ENCODE measurements at places on chromosomes 5 and 9.

- no peak for DNase-seq
Measured at GRCh38 chr5:130424341-130424740, 520.1 kb downstream of the CHSY3 start.

DNA sequence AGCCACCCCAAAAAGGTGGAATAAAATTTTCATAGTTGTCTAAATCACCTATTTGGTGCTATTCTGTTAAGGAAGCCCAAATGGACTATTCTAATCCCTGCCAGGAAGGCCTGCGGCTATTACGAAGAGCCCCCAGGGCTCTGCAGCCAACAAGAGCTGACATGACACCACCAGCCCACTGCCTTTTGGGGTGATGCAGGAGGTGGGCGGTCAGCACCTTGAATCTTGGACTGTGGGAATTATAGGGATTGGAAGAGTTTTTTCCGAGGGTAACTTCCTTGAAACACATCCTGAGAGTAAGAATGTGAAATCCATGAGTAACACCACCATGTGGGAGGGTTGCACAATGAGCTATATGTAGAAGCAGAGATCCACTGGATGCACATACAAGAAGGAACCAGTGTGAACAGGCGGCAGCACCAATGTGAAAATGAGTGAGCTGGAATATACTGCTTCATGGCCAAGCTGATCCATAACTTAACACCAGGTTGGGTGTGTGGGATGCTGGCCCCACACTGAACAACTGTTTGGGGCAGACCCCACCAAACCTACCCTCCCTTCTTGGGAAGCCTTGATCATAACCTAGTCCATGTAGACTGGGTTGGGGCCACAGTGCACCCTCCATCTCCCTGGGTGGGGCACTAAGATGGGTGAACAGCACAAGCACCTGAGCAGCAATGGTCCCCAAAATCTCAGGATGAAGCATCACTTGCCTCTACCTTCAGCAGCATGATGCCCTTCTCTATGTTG lies 239.0 kb downstream of the FSTL4 start:
- no peak for DNase-seq

- no peak for DNase-seq
Measured at GRCh38 chr5:77316871-77317661, 106.6 kb downstream of the PDE8B start.

- no peak for DNase-seq
Measured at GRCh38 chr9:20315677-20316076, 306.6 kb downstream of the MLLT3 start.

GRCh38 chr5:153641183-153641688 lies 150.8 kb downstream of the GRIA1 start:
- DNase-seq: no peak

DNA sequence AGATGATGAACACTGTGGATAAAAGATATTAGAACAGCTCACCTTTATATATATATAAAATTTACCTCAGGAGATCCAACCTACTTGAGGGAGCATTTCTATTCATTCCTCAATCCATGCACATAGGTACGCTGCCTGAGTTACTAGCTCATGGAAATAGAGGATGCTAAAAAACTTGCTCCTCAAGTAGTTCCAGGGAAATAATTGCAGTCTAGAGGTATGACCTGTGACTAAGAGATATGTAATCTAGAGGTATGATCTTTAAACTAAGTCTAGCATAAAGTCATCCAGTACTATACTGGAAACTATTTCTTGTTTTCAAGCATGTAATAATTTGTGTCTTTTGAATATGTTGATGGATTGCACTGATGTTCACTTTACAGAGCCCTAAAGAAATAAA lies 471.2 kb downstream of the TAF11L14 start:
- no peak for DNase-seq

- DNase-seq: no peak
Measured at GRCh38 chr9:93531374-93531773, 45.0 kb upstream of the PHF2 start.

DNA sequence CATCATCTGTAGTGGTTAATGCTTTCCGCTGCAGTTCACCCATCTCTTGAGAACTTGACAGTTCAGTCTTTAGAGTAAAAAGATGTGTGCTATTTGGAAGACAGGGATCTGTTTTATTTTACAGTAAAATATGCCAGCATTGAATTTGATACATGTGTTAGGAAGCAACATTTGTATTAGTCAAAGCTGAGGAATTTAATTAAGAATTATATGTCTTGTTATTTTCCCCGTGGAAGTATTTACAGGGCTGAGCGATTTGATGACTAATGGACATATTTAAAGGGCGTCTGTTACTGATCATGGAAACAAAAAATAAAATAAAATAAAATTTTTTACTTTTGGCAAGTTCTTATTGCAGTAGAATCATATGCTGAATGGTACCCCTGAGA lies 101.3 kb downstream of the PAM start:
- DNase-seq: no peak

DNA sequence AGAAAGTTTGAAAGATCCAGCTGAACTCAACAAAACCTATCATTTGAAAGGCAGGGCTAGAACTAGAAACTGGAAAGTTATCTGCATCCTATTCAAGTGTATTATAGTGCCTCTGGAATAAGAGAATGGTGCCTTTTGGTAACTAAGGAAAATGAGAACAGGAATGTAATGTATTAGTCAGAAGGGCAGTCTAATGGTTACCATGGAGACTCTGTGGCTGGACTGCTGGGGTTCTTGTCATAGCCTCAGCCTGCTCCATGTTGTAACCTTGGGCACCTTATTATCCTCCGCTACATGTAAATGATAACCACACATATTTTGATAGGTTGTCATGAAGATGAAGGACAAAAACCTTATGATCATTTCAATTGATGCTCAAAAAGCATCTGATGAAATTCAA lies 24.6 kb upstream of the IFNB1 start:
- no peak for DNase-seq

- no peak for DNase-seq
Measured at GRCh38 chr5:38509185-38509584, 47.3 kb downstream of the LIFR start.

DNA sequence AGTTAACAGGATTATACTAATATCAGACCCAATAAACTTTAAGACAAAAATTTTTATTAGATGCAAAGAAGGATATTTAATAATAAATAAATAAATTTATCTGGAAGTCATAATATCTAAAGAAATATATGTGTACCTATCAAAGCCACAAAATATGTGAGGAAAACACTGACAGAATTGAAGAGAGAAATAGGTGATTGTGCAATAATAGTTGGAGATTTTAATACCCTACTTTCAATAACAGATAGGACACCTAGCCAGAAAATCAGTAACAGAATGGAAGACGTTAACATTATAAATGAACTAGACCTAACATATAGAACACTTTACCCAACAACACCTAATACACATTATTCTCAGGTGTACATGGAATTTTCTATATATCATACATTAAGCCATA lies 541.4 kb upstream of the SMC2 start:
- no peak for DNase-seq

- no peak for DNase-seq
Measured at GRCh38 chr5:146005264-146005663, 68.9 kb downstream of the SH3RF2 start.

DNA sequence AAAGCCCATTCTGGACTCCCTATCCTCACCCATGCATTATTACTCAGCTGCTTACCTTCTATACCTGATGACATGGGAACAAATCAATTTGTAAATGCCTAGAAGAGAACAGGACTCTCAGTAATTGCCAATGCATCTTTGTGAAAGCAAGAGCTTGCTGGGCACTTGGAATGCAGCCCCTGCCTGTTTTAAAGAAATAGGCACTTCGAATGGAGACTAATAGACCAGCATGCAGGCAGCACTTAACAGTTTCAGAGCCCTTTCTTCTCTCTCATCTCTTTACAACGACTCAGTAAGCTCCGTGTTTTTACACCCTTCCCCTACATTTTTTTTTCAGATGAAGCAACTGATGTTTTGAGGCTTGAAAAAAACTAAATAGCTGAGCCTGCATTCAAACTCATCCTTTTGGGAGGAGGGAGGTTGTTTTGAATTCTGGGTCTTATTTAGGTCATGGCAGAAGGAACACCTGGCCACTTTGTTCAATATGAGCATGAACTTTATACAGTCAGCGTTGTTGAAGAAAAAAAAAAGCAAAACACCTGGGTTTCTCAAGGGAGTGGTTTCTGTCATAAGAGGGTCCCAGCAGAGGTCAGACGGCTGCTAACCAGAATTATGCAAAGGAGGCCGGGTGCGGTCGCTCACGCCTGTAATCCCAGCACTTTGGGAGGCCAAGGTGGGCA lies 34.6 kb upstream of the WHRN start:
- DNase-seq: no peak

DNA sequence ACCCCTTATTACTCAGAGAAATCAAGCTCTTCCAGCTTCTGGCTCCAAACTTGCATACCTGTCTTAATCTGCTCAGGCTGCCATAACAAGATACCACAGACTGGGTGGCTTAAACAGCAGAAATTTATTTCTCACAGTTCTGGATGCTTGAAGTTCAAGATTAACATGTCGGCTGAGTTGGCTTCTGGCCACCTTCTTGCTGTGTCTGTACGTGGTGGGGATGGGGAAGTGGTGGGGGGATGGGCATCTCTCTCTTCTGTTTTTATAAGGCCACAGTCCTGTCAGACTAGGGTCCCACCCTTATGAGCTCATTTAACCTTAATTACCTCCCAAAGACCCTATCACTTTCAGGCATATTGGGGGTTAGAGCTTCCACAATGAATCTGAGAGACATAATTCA lies 140.5 kb downstream of the SV2C start:
- no peak for DNase-seq

GRCh38 chr9:38249587-38250210 lies 142.8 kb upstream of the ALDH1B1 start:
- DNase-seq: no peak

DNA sequence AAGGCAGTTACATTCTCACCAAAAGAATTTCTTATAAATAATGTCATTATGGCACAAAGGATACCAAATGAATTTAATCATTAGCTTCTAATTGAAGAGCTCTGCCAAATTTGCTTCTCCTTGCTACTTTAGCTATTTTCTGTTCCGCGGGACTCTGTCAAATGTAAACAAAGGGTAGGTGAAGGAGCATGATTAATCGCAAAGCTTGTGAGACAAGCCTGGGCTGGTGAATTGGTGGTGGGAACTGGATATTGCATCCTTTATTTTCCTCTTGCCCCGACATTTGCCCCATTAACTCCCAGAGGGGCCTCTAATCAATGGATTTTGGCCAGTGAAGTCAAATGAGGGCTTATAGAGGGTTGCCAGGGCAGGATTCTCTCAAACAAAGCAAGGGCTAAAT lies 234.2 kb upstream of the RFX3 start:
- peak; percentile 62 for DNase-seq

- DNase-seq: no peak
Measured at GRCh38 chr5:158389786-158390185, 530.8 kb upstream of the CLINT1 start.

DNA sequence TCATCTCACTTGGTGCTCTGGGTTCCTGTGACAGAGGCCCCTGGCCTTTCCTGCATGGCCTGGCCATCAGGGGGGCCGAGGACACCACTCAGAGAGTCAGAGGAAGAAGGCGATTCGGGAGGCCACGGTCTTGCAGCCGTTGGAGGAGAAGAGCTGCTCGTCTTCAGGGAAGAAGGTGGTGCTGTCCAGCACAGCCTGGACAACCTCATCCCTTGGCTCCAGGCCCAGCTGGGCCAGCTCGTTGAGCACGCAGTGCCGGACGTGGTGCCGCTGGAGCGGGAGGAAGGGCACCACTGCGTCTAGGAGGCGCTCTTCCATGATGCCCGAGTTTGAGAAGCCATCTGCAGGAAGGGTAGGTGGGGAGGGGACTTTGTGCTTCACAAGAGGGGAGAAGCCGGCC lies 3.2 kb downstream of the TOR2A start:
- no peak for DNase-seq

GRCh38 chr5:179110528-179110927 lies 50.4 kb downstream of the ZNF354C start:
- no peak for DNase-seq

- peak; percentile 84 for DNase-seq
Measured at GRCh38 chr9:4011054-4011453, 288.8 kb downstream of the GLIS3 start.

- DNase-seq: no peak
Measured at GRCh38 chr5:11009576-11009975, 248.5 kb upstream of the DAP start.

GRCh38 chr9:2086971-2087370 lies 71.8 kb downstream of the SMARCA2 start:
- DNase-seq: no peak

Data from NCI-H1694 (cell line).